ENCODE measurements at places on chromosomes 4 and X.

DNA sequence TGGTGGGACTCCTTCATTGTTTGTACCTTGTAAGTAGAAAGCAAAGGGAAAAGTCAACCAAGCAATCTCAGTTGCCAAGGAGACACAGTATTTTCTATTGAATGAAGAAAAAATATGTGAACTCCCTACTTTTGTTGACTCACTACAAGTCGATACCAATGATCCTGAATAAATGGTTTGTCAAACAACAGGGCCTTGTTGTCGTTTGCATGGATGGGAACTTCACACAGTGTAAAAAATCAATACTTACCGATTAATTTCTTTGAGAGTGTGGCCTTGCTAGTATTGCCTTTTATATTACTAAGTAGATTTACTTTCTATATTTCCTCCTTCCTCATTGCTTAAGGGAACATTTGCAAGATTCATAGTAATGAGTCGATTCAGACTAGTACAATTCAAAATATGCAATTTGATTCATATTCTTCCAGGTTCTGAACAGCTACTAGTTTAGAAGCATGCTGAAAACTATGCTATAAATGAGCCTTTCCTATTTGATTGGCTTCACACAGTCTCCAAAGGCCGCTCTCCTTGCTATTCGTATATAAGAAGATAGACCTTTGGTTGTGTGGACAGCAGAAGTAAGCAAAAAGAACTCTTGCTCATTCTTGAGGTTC lies 108.0 kb downstream of the ZNF330 start:
- DNase-seq, result no peak

DNA sequence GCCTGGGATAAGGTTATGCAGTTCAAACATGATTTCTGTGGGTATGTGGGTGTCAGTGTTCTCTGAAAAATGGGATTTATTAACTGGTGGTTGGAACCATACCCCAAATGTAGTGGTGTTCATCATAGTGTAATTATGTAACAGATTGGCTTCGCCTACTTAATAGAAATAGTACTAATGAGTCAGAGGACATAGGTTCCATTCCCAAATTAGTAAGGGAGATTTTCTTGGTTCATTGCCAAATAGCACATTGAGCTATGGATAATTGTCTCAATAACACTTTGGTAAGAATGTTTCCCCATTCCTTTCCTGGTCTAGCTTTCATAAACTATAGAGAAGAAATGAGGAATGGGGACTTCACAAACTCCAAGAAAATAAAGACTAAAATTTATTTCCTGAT lies 20.5 kb upstream of the CYBB start:
- no peak for DNase-seq

- no peak for DNase-seq
These were observed 323.1 kb downstream of the MAPK10 start for GRCh38 chr4:86036736-86037135.

GRCh38 chr4:126628933-126629332 lies 1003.8 kb upstream of the INTU start:
- no peak for DNase-seq

- DNase-seq, result no peak
These were observed 12.8 kb upstream of the TNIP2 start for GRCh38 chr4:2768921-2769336.

DNA sequence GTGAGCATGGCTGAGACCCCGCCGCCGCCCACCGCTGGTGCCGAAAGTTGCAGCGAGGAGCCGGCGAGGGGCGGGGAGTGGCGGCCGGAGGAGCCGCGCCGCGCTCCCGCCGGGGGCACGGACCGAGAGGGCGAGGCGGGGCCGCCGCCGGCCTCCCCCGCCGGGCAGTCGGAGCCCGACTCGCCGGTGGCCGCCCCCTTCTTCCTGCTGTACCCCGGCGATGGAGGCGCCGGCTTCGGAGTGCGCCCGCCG lies 16.5 kb downstream of the UTP3 start:
- no peak for DNase-seq

GRCh38 chrX:131792789-131793462 lies 230.2 kb upstream of the STK26 start:
- DNase-seq, result no peak

GRCh38 chr4:168765726-168766125 lies 244.3 kb downstream of the CBR4 start:
- DNase-seq, result no peak

DNA sequence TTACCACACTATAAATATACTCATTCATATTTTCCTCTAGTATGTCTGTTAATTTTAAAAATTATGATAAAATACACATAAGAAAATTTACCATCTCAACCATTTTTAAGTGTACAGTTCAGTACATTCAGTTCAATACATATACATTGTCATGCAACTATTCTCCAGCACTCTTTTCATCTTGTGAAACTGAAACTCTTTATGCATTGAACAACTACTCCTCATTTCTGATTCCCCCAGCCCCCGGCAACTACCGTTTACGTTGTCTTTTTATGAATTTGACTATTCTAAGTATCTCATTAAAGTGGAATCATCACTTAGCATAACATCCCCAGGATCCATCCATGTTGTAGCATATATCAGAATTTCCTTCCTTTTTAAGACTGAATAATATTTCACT lies 8.7 kb downstream of the SMARCAD1 start:
- no peak for DNase-seq

DNA sequence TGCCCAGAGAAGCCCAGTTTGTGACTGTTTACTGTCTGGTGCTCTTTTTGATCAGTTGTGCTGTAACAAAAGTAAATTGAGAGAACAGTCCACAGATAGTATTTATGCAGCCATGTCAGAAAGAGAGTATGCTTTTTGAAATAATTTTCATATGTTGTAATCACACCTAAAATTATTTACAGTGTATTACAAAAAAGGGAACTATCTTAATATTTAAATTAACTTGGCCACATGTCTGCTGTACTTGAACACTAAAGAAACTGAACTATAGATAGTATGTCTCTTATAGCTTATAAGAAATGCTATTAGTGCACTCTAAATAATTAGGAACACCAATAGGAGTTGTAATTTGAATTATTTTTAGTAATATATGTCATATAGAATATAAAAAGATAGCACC lies 30.2 kb downstream of the KIAA0232 start:
- DNase-seq, result no peak

DNA sequence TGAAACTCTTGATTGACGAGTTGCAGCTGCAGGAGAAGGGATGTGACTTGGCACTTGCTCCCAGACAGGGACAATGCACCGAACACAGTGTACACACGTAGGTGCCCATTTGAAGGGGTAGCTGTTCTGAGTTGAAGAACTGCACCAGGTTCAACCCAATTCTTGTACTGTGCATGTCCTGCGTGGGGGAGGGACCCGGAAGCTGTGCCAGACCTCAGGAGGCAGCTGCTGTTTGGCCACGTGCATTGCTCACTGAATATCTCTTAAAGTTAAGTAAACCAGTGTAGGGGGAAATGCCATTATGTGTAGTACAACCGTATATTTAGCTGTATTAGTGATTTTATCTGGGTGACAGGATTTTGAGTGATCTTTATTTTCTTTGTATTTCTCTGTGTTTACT lies 12.0 kb upstream of the RBBP7 start:
- DNase-seq, result no peak

- DNase-seq, result no peak
These were observed 7.2 kb upstream of the CCDC149 start for GRCh38 chr4:24920008-24920407.

GRCh38 chr4:78018271-78019049 lies 38.7 kb upstream of the FRAS1 start:
- DNase-seq, result no peak

- DNase-seq, result no peak
These were observed 62.7 kb upstream of the PHKA2 start for GRCh38 chrX:19046343-19047215.

GRCh38 chrX:146064156-146064555 lies 246.5 kb downstream of the SLITRK2 start:
- no peak for DNase-seq

- DNase-seq, result no peak
These were observed 333.1 kb upstream of the RASGEF1B start for GRCh38 chr4:81804849-81805248.

GRCh38 chr4:140071806-140072205 lies 82.2 kb downstream of the MAML3 start:
- no peak for DNase-seq

GRCh38 chr4:73730292-73730691 lies 10.1 kb upstream of the CXCL8 start:
- no peak for DNase-seq

- no peak for DNase-seq
These were observed 29.0 kb upstream of the ERVMER34-1 start for GRCh38 chr4:52780206-52780605.

- DNase-seq, result no peak
These were observed 49.5 kb downstream of the REELD1 start for GRCh38 chr4:146263793-146264192.

- no peak for DNase-seq
These were observed 41.1 kb upstream of the TMEM184C start for GRCh38 chr4:147576084-147576483.

DNA sequence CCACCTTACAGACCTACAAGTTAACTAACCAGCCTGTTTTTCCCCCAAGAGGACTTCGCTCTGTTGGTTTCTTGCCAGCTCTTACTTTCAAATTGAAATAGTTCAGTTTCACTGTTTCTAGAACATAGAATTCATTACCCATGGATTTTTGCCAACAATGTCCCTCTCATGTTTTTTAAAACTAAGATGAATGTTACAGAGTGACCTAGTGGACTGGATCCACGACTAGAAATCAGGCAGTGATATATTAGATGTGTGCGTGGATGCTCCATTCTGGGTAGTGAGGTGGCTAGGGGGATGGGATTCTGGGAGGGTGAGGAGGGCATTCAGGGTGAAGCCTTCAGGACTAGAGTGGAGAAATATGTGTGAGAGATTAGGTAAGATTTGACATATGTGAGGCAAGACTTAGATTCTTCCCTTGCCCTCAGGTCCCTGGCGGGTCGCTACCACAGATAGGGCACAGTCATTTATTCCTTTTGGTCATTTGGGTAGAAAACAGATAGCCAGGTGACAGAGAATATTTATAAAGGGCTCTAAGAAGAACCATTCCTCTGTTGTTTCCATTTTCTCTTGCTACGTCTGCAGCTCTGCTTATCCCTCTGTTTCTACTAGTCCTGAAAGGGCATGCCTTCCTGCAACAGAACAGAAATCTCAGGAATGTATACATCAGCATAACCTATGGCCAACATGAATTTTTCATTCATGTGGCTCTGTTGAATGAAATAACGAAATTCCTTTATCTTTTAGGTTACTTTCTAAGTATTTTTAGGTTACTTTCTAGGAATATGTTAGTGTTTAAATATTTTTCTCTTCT lies 15.4 kb upstream of the JADE1 start:
- DNase-seq, result no peak

Measured in vagina (tissue), 2 donors.